A549 treated with Mapracorat at 1 μM for 4 hours (cell line): ENCODE measurements at places on chromosomes 11 and 22. TPM values are rescaled to one million over a fixed set of nuclear protein-coding genes. Genes with fewer than 3 reads are reported as not detected.

The CPT1B gene
- 9.6 to 15.8 TPM (median 12.3 TPM) in 5 replicates for total RNA-seq

The GALNT18 gene
- 23.6 to 32.1 TPM (median 26.3 TPM) in 5 replicates for total RNA-seq

The MYOD1 gene
- total RNA-seq: not detected in 5 replicates

The GLYATL1 gene
- not detected in 5 replicates for total RNA-seq

The DNAJB7 gene
- total RNA-seq: not detected in 5 replicates

The PKP3 gene
- total RNA-seq: 24.1 to 42.6 TPM (median 38.1 TPM) in 5 replicates

The DEUP1 gene
- total RNA-seq: not detected in 5 replicates

The KRTAP5-8 gene
- not detected in 5 replicates for total RNA-seq

The NLRP10 gene
- not detected in 5 replicates for total RNA-seq

The IGLL5 gene
- not detected in 5 replicates for total RNA-seq

The SLC15A3 gene
- not detected in 5 replicates for total RNA-seq

The AGBL2 gene
- 1.2 to 1.9 TPM (median 1.5 TPM) in 5 replicates for total RNA-seq

The SMC1B gene
- total RNA-seq: 0.03 to 0.05 TPM (median 0.05 TPM) in 3 of 5 replicates, not detected in the others
